ENCODE measurements at places on chromosomes 3 and 15.

GRCh38 chr15:90338532-90338931 lies 13.6 kb upstream of the ZNF774 start:
- no peak overlapping the region for H3K27ac ChIP-seq
- H3K27me3 ChIP-seq, result no peaks in the 10 kb centered on the region
- H3K4me1 ChIP-seq, result peaks cover 16% of the 10 kb centered on the region

GRCh38 chr15:45581919-45582318 lies 5.3 kb upstream of the BLOC1S6 start:
- H3K4me1 ChIP-seq, result peaks cover 14% of the 10 kb centered on the region
- DNase-seq, result no peak
- H3K27ac ChIP-seq, result no peak overlapping the region
- H3K4me3 ChIP-seq, result no peak overlapping the region

GRCh38 chr3:46242120-46242519 lies at the start of gene CCR3:
Gene CCR3, plus strand, starts transcription at chr3:46242460. Its CDS starts 22,699 bp downstream, at chr3:46265159.
- H3K4me3 ChIP-seq, result no peak within 1 kb of the TSS
- H3K36me3 ChIP-seq, result no peaks in the 10 kb centered on the region
- peaks cover 3% of the 10 kb centered on the region for H3K4me1 ChIP-seq
- no peak within 1 kb of the TSS for H3K27ac ChIP-seq

DNA sequence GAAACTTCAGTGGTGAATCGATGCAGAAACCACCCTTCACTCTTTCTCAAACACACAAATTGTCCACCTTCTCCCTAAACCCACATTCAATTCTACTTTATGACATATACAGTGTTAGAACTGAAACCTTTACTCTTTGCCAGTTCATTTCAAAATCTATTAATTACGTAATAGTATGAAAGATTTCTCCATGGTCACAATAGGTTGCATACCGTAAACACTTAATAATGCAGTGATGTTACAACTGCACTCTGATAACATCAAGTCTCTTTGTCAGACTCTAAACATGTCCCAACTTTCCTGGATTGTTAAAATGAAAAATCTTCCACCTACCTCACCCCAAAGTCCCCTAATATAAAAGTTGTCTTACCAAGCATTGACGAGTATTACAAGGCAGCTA lies 111.8 kb upstream of the PROK2 start:
- no peak overlapping the region for H3K4me3 ChIP-seq
- no peaks in the 10 kb centered on the region for H3K4me1 ChIP-seq
- peaks cover 8% of the 10 kb centered on the region for H3K27me3 ChIP-seq
- no peaks in the 10 kb centered on the region for H3K36me3 ChIP-seq
- no peak for DNase-seq
- H3K27ac ChIP-seq, result no peak overlapping the region

- no peak for DNase-seq
- H3K27me3 ChIP-seq, result no peaks in the 10 kb centered on the region
- H3K27ac ChIP-seq, result peak overlapping the region; percentile 88
These were observed 21.6 kb downstream of the LINS1 start for GRCh38 chr15:100580414-100580813.

DNA sequence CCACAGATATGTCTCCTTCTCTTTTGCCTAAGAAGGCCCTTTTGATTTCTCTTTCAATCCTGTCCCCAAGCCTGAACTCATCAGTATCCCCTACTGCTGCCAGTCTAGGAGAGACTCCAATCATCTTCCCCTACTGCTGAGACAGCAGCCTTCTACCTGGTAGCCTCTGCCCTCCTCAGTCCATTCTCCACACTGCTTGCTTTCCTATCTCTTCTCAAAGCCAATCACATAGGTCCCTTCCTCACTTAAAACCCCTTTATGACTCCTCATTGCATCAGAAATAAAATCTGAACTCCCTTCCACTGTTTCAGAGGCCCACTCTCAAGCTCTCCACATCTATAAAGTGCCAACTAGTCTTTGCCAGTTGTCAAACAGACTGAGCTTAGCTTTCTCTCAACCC lies 1081.8 kb upstream of the CFAP20DC start:
- H3K27ac ChIP-seq, result no peak overlapping the region
- H3K27me3 ChIP-seq, result no peaks in the 10 kb centered on the region
- no peaks in the 10 kb centered on the region for H3K4me1 ChIP-seq
- DNase-seq, result no peak
- H3K36me3 ChIP-seq, result no peaks in the 10 kb centered on the region

GRCh38 chr3:100540791-100541334 lies 48.4 kb downstream of the TMEM45A start:
- no peaks in the 10 kb centered on the region for H3K4me1 ChIP-seq
- H3K27ac ChIP-seq, result no peak overlapping the region
- H3K27me3 ChIP-seq, result peaks cover 3% of the 10 kb centered on the region
- no peak overlapping the region for H3K4me3 ChIP-seq

DNA sequence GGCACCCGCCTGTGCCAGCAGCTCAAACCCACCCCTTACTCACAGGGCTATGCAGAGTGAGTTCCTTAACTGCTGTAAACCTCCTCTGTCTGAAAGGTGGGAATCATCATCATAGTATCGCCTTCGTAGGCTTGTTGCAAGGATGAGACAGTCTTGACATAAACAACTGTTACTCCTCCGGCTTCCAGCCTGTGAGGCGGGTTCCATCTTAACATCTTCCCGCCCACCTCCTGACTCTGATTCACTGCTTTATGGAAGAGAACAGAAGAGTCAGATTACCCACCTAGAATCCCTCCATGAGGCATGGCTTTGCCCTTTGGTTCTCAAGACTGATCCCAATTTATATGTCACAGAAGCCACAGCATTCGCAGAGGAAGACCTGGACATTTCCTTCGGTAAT lies 21.9 kb downstream of the POLR2M start:
- peaks cover 5% of the 10 kb centered on the region for H3K4me1 ChIP-seq
- H3K4me3 ChIP-seq, result no peak overlapping the region
- DNase-seq, result no peak
- H3K27me3 ChIP-seq, result no peaks in the 10 kb centered on the region

DNA sequence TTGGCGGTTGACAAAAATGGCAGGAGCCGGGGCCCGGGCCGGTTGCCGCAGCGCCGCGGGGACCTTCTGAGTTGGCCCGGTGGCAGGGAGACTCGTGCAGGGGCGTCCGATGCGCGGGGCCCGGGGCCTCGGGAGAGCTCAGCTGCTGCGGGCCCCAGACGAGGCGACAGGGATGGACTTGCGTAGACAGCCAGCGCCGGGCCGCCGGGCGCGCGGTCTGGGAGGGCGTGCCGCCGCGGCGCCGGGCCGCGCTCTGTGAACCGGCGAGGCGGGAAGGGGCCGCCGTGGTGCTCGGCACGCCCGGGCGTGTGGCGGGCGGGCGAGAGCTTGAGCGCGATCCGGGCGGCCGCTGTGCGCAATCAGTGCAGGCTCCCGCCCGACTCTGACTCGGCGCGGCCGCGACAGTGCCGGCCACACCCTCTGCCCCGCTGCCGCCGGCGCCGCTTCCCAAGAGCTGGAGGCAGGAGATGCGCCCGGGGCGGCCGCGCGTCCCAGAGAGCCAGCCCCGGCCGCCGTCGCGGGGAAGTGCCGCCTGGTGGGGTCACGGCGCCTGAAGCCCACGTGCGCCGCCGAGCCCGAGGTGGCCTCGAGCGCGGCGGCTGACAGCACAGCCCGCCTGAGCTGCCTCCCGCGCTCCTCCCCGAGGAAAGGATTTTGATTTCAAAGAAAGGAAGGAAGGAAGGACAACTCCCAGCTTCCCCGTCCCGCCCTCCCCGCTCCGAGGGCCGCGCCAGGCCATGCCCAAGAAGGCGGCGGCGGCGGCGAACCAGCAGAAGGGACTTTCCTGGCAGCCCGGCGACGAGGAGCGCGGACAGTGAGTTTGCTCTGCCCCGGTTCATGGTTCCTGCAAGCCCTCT lies 657 bp downstream of the TLNRD1 start:
- peak; percentile 64 for DNase-seq
- H3K4me1 ChIP-seq, result peaks cover 44% of the 10 kb centered on the region
- peak overlapping the region; percentile 97 for H3K4me3 ChIP-seq
- H3K27ac ChIP-seq, result peak overlapping the region; percentile 99
- peaks cover 18% of the 10 kb centered on the region for H3K36me3 ChIP-seq

DNA sequence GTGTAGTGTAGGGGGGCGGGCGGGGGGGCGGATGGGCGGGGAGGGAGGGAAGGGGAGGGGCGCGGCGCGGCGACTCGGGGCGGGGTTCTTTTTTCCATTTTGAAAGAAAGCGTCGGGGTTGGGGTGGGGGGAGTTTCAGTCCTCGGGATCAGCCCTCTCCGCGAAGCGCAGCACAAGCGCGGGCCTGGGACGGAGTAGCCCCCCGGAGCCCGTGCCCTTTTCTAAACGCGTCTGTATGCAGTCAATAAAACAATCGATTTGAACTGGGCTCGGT lies 6.1 kb downstream of the ISLR2 start:
- H3K36me3 ChIP-seq, result no peaks in the 10 kb centered on the region
- peaks cover 21% of the 10 kb centered on the region for H3K4me1 ChIP-seq
- peaks cover 78% of the 10 kb centered on the region for H3K27me3 ChIP-seq
- peak overlapping the region; percentile 38 for H3K4me3 ChIP-seq
- no peak overlapping the region for H3K27ac ChIP-seq

DNA sequence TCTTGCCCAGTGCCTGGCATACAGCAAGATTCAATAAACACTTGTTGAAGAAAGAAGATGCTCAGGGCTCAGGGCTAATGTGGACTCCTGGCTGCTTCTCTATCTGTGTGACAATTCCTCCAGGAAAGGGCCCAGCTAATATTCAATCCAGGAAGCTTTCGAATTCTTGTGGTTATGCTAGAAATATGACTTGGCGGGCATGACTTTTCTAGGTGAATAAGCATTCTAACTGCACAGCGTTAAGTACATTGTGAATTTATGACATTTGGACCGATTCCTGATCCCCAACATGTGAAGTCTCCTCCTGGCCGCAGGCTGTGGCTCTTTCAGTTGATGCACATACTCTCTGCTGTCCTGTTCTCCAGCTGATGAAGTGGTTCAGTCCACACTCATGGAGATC lies 117.0 kb downstream of the IMPG2 start:
- H3K4me1 ChIP-seq, result no peaks in the 10 kb centered on the region
- no peak overlapping the region for H3K27ac ChIP-seq
- no peak overlapping the region for H3K4me3 ChIP-seq
